ENCODE measurements at places on chromosomes 12 and 14.
A peak's percentile ranks its signal among the peaks of the same experiment; 100 is the strongest.

- no peak for DNase-seq
Observed at GRCh38 chr12:97556302-97556779, 93.7 kb downstream of the RMST start.

- DNase-seq: no peak
Observed at GRCh38 chr12:50221228-50222008, 54.2 kb upstream of the CERS5 start.

GRCh38 chr14:68283378-68284123 is 464.0 kb downstream of the RAD51B start:
- DNase-seq: peak; percentile 22

- peak; percentile 87 for DNase-seq
Observed at GRCh38 chr12:132904718-132905328, 17.4 kb upstream of the CHFR start.

DNA sequence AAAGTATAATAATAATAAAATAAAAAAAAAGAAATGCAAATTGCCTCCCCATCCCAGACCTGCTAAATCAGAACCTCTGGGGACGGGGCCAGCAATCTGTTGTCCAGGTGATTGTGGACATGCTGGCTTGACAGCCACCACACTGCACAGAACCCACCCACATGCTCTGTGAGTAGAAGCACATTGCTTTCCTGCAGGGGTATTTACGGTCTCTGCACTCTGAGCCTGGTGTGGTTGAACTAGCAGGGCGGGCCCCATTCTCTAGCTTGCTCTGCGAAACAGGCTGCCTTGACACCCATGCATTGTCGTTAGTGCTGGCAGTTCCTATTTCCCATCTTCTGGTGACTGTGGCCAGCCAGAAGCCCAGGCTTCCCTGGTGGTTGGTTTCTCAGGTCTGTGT is 24.5 kb downstream of the PRMT8 start:
- DNase-seq: no peak

DNA sequence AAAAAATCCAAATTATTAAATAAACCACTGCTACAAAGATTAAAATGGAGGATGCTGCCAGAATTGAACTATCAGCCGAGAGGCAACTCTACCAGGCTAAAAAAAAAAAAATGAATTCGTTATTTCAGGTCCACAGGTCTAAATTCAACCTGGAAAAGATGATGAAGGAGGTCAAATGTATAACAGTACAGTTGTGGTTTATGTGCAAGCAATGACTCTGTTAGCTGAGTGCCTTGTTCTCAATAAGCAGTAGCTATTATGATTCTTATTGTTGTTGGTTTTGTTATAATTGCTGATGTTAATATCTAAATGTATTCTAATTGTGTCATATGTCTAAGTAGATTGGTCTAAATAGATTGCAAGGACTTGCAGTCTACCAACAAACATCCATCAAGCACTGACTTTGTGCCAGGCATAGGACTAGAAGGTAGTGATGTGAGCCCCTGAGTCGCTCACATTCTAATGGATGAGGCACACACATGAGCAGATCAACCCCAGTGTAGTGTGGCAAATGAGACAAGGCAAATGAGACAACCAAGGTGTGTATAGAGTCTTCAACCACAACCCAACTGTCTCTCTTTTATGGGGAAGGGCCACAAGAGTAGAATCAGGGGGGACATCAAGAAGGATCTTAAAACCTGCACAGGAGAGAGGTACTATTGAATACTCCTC is 77.0 kb upstream of the PLEKHG7 start:
- no peak for DNase-seq

DNA sequence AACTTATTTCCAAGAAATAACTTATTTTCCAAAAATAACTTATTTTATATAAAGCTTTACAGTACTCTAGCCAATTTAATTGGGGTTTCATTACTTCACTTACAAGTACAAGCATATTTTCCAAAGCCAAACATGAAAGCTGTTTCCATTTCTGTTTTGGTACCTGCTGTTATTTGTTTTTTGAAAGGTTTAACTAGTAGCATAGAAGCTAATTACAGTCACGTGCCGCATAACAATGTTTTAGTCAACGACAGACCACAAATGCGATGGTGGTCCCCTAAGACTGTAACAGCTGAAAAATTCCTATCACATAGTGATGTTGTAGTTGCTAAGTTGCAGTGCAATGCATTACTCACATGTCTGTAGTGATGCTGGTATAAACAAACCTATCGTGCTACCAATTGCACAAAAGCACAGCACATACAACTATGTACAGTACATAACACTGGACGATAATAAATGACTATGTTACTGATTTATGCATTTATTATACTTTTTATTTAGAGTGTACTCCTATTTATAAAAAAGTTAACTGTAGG is 21.7 kb downstream of the PTPN21 start:
- no peak for DNase-seq

- DNase-seq: no peak
Observed at GRCh38 chr12:122265476-122265875, 818 bp downstream of the VPS33A start.

- no peak for DNase-seq
Observed at GRCh38 chr14:47300796-47301195, 374.6 kb downstream of the MDGA2 start.

DNA sequence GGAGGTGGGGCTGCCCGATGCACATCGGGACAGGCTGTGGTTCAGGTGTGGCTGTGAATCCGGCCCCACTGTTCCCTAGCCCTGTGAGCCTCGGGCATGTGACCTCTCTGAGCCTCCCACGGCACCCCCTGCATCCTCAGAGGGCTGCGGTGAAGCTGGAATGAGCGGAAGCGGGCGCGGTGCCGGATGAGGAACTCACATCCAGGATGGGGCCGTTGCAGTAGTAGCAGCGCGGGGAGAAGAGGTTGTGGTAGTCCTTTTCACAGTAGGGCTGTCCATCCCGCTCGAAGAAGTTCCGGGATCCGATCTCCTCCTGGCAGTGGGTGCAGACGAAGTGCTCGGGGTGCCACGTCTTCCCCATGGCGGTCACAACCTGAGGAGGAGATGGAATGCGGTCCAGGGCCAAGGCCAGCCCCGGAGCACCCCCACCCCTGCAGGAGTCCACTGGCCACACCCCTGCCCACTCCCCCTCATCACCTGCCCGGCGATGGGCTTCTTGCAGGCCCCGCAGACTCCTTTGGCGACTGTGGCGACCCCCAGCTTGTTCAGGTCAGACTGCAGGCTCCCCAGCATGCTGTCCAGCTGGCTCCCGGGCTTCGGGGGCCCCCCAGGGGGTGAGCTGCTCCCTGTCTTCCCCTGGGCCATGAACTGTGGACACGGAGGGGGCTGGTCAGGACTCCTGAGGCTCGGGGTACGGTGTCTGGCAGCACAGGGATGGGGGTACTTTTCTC is 13.9 kb upstream of the RPLP0 start:
- DNase-seq: no peak

DNA sequence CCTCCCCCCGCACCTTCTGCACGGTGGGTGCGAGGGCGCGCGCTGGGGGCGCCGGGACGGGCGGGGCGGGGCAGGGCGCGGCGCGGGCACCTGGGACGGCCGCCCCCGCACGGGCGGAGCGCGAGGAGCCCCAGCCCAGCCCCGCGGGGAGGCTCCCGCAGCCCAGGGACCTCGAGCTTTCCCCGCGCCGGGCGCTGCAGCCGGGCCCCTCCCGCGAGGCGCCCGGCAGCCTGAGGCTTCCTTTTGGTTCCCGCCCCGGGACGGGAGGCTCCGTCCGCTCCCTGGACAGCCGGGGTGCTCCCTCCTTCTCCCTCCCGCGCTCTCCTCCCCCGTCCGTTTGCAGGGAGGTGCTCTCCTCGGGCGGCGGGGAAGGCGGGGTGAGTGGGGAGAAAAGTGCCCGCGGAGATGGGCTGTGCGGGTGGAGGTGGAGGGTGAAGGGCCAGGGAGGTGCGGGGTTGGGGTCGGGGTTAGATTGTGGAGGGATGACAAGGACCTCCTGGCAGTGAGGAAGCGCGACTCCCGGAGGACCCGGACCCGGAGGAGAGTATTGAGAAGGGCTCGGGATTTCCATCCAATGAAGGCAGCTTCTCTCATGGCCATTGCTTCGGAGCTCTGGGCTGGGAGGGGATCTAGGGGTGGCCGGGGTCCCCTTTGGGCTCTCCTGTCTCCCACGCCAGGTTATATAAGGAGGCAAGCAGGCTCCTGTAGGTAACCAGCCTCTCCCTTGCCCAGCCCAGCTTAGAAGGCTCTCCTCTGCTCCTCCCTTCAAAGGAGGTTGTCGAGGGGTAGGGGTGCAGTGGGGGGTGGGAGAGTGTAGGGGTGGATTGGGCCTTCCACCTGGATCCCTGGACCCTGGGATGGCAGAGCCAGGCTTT is 645 bp downstream of the JDP2 start:
- no peak for DNase-seq

- DNase-seq: no peak
Observed at GRCh38 chr12:130968611-130969010, 14.9 kb downstream of the ADGRD1 start.

DNA sequence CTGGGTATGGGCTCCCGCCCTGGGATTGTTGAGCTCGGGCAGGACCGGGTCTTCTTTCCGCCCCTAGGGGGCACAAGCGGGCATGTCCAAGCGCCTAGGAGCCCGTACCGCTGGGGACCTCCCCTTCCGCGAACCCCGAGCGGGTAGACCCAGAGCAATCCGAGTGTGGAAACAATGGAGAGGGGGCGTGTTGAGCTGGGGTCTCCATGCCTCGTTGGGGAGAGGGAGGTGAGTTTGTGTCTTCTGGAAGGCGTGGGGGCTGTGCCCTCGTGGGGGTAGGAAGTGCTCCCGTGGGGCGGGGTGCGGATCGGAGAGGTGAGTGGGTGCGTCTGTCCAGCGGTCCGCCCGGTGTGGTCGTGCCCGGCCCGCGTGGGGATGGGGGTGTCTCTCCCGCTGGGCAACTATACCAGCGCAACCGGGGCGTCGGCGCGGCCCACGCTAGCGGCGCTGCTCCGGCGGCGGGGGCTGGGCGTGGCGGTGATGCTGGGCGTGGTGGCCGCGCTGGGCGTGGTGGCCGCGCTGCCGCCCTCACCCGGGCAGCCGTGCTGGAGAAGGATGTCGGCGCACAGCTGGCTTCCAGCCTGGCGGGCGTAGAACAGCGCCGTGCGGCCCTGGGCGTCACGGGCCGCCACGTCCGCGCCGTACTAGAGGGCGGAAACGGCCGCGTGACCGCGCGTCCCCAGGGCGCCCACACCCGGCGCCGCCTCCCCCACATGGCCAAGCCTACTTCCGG is 12.2 kb downstream of the AGAP2 start:
- no peak for DNase-seq

DNA sequence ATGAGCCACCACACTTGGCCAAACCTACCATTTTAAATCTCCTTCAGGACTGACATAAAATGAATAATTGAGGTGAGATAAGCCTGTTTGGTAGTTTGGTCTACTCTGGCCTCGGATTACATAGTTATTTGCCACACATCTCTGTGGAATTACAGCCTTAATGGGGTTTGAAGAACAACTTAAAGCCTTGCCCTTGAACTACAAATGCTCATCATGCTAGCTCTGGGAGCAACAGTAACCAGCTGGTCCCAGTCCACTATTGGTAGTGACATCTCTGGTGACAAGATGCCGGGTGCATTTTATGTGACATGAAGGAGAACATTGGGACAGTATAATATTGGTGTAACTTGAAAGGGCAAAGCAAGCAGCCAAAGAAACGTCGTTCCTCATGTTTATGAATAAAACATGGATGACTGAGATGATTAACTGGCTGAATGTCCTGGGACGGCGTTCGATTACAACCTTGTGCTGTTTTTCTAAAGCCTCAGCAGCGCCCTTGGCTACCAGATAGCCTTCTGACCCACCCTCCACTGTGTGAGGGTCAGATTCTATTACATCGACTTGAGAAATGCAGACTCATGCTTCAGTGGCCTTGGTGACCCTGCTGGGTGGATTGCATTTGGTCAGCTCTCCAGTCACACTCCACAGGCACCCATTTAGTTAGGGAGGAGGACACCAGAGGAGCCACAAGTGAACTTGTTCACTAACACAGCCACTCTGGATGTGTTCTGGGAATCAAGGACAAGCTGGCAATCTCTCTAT is 41.5 kb downstream of the BEST3 start:
- no peak for DNase-seq

GRCh38 chr12:126163984-126164383 is 1098.7 kb downstream of the AACS start:
- no peak for DNase-seq

- DNase-seq: no peak
Observed at GRCh38 chr12:127358888-127359287, 908.1 kb upstream of the TMEM132C start.

- DNase-seq: no peak
Observed at GRCh38 chr12:4148418-4149056, 125.0 kb upstream of the CCND2 start.

DNA sequence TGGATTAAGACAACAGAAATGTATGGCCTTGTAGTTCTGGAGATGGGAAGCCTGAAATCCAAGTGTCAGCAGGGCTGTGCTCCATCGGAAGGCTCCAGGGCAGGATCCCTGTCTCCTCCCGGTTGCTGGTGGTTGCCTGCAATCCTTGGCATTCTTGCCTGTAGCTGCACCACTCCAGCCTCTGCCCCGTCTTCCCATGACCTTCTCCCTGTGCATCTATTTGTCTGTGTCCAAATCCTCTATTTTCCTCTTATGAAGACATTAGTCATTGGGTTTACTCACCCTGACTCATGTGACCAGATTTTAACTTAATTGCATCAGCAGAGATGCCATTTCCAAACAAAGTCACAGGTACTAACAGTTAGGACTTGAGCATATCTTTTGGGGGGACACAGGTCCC is 15.1 kb downstream of the TUNAR start:
- DNase-seq: no peak

DNA sequence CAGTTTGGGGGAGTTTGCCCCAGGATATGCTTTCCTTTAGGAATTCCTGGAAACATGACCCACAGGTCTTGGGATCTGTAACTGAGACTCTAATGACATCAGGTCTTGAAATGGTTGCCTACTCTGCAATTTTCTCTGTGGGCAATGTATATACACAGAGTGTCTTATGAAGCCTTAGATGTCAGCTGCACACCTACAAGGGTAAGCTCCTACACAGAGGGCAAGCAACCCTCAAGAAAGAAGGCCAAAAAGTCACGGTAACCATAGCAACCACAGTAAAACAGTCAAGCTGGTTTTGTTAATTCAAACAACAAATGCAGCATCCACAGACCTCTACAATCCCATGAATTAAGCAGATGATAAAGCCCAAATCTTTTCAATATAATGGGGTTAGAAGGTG is 293.0 kb downstream of the SSPN start:
- DNase-seq: no peak

DNA sequence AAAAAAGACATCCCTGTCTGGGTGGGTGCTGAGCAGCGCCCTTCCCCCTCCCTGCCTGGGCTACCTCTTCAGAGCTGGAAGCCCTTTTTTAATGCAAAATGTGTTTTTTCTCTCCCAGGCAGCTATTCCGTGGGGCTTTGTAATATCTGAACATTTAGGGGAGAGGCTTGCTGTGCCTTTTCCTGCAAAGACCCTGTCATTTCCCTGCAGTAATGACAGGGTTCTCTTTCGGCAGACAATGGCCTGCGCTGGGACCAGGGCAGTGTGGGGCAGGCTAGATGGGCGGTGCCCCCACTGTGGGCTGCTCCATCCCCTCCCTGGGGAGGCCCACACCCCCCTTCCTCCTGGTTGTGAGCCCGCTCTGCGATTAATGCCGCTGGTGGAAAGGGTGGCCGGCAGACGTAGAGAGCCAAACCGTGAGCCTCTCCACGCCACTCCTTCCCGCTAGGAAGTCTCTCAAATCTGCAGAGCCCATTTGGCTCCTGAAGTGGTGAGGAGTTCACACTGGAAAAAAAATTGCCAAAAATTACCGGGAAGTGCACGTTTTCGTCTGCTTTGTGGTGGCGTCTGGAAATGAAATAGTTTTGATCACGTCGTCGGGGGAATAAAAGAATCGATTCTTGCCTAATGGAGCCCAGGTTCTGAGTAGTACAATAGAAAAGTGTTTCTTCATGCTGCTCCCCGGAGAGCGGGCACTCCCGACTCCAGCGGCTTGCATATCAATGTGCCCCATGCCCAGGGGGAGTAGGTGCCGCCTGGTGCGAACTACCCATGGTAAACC is 31.5 kb downstream of the KIF26A start:
- no peak for DNase-seq

All from stimulated activated CD4-positive, alpha-beta T cell treated with anti-CD3 and anti-CD28 coated beads, Interleukin-1b, Interleukin-23, amount 100 ng/mL, for 1 hour (primary cell).